Keratinocyte (primary cell): ENCODE measurements at places on chromosomes 7 and 10. TPM values are rescaled to one million over a fixed set of nuclear protein-coding genes. Genes with fewer than 3 reads are reported as not detected.
A peak's percentile ranks its signal among the peaks of the same experiment; 100 is the strongest.

Gene KCND2
- 0.01 TPM in 1 of 3 replicates, not detected in the others for polyA plus RNA-seq

Gene IGF2BP3
- polyA plus RNA-seq = 13.8 to 22.3 TPM (median 18.9 TPM) in 3 replicates

DNA sequence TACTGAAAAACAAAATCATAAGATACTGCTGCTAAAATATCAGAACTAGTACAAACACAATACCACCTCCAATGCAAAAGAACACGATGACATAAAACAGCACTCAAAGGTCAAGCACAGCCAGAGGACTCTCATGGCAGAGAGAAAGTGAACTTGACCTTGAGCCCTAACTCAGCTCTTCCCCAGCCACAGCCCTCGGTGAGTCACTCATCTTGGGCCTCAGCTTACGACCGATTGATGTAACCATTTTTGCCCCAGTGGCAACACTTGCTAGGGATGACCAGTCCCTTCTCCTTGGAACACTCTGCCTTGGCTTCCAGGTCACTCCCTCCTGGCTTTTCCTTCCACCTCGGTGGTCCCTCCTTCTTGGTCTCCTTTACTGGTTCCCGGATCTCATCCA lies 77.8 kb downstream of the JAZF1 start:
- H3K27me3 ChIP-seq = no peaks in the 10 kb centered on the region
- H3K4me3 ChIP-seq = no peak overlapping the region
- no peak for DNase-seq
- peaks cover 13% of the 10 kb centered on the region for H3K4me1 ChIP-seq
- no peaks in the 10 kb centered on the region for H3K36me3 ChIP-seq

GRCh38 chr7:94823947-94824346 lies 83.4 kb upstream of the PPP1R9A start:
- peak overlapping the region; percentile 43 for H3K27ac ChIP-seq
- no peak overlapping the region for H3K4me3 ChIP-seq
- H3K27me3 ChIP-seq = no peaks in the 10 kb centered on the region
- peaks cover 5% of the 10 kb centered on the region for H3K4me1 ChIP-seq
